ENCODE measurements at places on chromosomes 5 and 9. TPM values are rescaled to one million over a fixed set of nuclear protein-coding genes. Genes with fewer than 3 reads are reported as not detected.

The PCDHA8 gene
- total RNA-seq: not detected

The SPINK1 gene
- not detected for total RNA-seq

The SLC36A3 gene
- total RNA-seq: not detected

The PSD2 gene
- total RNA-seq: 0.13 TPM

The PFN3 gene
- not detected for total RNA-seq

The OBP2A gene
- not detected for total RNA-seq

The DMRT3 gene
- total RNA-seq: not detected

The TCERG1 gene
- 24.4 TPM for total RNA-seq

The KCNT1 gene
- total RNA-seq: not detected

The IFNB1 gene
- not detected for total RNA-seq

The C9orf153 gene
- 0.26 TPM for total RNA-seq
